ENCODE measurements at places on chromosomes 3 and 15.

DNA sequence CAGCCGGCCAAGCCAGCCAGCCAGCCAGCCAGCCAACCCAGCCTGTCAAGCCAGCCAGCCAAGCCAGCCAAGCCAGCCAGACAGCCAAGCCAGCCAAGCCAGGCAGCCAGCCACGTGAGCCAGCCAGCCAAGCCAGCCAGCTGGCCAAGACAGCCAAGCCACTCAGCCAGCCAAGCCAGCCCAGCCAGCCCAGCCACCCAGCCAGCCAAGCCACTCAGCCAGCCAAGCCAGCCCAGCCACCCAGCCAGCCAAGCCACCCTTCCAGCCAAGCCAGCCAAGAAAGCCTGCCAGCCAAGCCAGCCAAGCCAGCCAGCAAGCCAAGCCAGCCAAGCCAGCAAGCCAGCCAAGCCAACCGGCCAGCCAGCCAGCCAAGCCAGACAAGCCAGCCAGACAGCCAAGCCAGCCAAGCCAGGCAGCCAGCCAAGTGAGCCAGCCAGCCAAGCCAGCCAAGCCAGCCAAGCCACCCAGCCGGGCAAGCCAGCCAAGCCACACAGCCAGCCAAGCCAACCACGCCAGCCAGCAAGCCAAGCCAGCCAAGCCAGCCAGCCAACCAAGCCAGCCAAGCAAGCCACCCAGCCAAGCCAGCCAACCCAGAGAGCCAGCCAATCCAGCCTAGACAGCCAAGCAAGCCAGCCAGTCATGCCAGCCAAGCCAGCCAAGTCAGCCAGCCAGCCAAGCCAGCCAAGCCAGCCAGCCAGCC is 199.5 kb downstream of the GOLGA6L6 start:
- DNase-seq: no peak

DNA sequence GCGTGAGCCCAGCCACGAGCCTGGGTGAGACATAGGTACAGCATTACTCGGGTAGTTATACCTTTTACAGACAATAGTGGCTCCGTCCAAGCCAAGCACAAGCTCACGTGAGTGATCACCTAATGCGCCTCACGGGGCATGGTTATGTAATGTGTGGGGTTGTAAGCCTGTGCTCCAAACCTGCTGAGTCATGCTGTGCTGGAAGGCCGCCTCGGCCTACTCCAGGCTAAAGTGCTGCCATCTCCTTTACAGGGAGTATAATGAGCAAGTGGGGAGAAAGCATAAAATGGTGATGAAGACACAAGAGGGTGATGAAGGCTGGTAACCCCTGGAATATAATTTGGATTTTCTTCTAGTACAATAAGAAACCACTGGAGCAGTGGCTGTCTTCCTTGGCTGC is 175.8 kb upstream of the STT3B start:
- DNase-seq: no peak

DNA sequence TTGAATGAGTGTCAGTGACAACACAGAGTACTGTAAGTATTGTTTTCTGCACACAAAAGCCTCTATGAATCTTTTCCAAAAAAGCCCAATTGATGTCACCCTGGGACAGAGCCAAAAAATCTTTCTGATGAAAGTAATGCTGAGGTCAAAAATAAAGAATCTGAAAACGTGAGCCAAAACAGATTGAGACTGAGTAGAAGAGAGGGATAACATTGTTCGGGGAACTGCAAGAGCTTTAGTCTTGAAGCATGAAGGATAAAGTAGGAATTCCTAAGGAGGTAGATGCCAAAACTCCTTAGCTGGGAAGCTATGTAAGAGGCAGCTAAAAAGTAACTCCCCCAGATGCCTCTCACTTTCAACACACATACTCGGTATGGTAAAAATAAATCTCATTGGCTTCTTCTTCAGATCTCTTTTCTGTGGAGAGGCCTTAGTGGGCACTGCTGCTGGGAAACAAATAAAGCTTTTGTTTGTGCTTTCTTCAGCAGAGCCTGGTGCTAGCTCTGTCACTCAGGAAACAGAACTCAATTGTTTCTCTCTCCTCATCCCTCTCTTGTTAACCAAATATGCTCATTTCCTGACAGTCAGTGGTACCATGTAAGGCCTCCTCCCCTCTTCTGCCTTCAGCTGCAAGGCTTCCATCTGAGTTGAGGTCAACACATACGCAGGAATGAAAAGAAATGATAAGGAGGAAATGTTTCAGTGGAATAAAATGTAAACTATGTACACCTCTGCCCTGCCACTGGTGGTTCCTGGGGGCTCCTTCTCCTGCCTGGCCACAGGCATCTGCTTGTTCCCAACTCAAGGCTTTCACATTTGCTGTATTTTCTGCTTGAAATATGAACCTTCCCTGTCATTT is 58.1 kb downstream of the CD200 start:
- peak; percentile 41 for DNase-seq

- DNase-seq: no peak
Measured at GRCh38 chr3:169509780-169510692, 153.5 kb downstream of the MECOM start.

DNA sequence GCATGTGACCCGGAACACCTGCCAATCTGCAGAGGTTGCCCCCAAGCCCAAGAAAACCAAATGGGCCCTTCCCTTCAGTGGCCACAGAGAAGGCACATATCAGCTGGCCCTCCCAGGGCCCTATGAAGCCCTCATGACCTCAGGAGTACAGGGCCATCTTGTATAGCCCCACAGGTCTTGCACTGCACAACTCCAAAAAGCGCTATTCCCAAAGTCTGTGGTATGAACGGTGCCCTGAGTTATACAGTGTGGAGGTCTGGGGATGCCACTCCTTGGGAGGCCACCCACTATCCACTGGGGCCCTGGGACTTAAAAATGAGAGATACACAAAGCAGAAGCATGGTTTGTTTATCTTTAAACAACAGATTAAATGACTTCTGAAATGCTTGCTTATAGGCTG is 61.5 kb downstream of the CAPN7 start:
- DNase-seq: no peak

DNA sequence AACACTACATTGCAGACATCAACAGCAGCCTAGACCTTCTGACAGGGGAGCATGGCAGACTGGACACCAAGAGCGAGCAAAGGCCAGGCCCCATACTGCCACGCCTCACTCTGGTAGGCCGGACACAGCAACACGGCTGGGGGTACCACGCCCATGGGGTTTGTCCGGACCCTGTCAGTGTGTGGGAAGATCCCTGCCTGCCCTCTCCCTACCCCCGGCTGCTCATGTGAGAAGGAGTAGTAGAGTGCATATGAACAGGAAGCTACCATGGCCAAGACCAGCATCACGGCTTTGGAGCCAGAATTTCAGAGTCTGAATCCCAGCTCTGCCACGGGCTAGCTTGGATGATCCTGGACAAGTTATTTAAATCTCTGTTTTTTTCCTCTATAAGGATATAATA is 27.9 kb downstream of the ALDH1L1 start:
- no peak for DNase-seq

GRCh38 chr15:89043031-89044002 is 44.9 kb upstream of the ABHD2 start:
- no peak for DNase-seq

DNA sequence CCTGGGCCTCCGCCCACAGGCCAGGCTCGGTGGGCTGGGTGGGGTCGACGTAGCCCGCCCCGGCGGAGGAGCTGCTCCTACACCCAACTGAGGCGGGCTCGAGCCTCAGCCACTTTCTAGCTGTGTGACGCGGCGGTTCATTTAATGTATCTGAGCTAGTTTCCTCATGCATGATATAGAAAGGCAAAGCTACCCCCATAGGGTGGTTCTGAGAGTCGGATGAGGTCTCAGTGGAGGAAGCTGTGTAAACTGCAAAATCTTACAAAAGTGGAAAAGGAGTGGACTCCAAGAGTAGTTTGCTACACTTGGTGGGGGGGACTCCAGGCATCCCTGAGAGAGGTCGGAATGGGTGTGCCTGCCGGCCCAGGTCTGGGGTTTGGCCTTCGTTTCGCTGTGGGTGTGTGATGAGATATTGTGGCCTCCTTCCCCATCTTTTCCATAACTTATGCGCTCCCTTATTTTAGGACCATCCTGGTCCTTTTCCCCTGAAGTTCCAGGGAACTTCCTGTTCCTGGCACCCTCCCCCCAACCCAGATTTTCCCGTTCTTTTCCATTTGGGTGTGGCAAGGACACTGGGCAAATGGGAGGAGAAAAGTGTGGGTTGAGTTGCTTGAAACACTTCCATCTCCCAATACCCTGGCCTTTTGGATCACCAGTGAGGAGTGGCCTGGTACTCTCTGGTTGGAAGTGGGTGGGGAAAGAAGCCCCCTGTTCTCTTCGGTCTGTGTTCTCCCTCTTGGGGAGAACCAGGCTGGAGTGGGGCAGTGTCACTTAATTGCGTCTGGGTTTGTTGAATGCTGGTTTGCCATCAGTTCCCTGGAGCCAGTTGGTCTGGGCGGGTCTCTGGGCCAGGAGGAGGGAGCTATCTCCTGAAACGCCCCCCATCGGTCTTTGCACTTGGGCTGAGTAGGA is 1.1 kb downstream of the PDIA5 start:
- DNase-seq: no peak

DNA sequence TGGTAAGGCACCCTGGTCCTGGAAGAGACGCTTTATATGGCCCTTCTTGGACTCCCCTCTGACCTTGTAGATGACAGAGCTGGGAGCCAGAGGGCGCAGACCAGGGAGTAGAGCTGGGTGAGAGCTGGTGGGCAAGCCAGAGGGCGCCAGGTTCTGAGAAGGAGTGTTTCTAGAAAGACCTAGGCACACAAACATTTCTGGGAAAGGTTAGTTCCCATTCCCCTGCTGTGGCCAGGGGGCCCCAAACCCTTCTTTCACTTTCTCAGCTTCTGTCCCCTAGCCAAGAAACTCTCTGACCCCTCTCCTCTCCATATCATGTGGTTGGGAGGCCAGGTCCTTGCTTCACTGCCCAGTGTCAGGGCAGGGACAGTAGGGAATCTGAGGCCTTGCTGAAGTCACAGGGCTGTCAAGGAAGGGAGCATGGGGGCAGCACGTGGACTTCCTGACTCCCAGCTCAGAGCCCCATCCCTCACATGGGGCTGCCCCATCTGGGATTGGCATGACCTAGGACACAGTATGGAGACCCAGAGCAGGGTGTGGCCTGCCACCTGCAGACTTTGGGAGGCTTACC is 3.6 kb downstream of the HEMK1 start:
- DNase-seq: no peak

GRCh38 chr15:63523306-63523990 is 19.1 kb downstream of the USP3 start:
- no peak for DNase-seq

- no peak for DNase-seq
Measured at GRCh38 chr3:66479532-66479947, 21.3 kb downstream of the LRIG1 start.

GRCh38 chr3:94175677-94176076 is 112.8 kb downstream of the NSUN3 start:
- DNase-seq: no peak

GRCh38 chr15:61380270-61380669 is 151.2 kb upstream of the RORA start:
- DNase-seq: no peak

GRCh38 chr3:38382506-38383080 is 36.0 kb downstream of the XYLB start:
- no peak for DNase-seq

GRCh38 chr3:97930018-97930417 is 42.2 kb downstream of the RIOX2 start:
- DNase-seq: no peak

DNA sequence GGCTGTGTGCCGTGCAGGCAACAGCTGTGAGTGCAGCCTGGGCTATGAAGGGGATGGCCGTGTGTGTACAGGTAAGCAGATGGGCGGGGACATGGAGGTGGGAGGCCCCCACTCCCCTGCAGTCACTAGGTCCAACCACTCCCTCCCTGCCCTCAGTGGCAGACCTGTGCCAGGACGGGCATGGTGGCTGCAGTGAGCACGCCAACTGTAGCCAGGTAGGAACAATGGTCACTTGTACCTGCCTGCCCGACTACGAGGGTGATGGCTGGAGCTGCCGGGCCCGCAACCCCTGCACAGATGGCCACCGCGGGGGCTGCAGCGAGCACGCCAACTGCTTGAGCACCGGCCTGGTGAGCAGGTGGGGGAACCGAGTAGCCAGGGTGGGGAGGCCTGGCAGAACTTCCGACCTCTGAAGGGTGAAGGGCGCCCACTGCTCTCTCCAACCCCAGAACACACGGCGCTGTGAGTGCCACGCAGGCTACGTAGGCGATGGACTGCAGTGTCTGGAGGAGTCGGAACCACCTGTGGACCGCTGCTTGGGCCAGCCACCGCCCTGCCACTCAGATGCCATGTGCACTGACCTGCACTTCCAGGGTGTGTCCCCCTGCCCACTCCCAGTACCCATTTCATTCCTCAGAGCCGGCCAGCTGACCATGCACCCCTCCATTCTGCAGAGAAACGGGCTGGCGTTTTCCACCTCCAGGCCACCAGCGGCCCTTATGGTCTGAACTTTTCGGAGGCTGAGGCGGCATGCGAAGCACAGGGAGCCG is 11.6 kb downstream of the NT5DC2 start:
- DNase-seq: peak; percentile 73

GRCh38 chr3:133872161-133872560 is 23.5 kb downstream of the RAB6B start:
- no peak for DNase-seq

DNA sequence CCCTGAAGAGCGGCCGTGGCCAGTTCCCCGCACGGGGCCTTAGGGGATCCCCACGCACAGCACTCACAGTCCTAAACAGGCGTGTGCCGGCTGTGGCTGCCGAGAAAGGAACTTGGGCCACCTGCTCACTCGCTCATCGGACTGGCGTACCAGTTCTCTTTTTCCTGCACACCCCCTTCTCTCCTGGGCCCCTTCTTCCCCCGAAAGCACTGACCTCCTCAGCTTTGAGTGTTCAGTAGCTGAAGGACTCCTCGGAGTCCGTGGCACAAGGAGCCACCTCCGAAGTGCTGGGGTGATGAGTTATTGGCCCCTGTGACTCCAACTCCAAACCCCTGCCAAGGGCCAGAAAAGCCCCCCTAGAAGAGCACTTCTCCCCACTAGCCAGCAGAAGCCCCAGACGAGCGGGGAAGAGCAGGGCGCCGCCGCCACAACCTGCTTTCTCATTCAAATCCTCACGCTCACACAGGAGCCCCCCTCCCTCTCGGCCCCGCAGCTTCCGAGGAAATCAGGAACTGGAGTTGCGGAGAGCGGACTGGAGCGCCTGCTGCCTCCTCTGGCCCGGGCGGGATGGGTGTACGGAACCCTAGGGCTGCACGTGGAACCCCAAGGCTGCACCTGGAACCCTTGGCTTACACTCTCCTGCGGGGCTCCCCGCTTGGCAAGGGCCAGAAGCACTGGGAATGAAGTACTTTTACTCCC is at the start of gene PLCH1:
Gene PLCH1, minus strand, starts transcription at position 446 of the 699 bp plus-strand sequence. CDS start 40,847 bp downstream, outside the sequence.
- peak; percentile 40 for DNase-seq

GRCh38 chr15:68183616-68184315 is 21.4 kb downstream of the CALML4 start:
- DNase-seq: no peak

DNA sequence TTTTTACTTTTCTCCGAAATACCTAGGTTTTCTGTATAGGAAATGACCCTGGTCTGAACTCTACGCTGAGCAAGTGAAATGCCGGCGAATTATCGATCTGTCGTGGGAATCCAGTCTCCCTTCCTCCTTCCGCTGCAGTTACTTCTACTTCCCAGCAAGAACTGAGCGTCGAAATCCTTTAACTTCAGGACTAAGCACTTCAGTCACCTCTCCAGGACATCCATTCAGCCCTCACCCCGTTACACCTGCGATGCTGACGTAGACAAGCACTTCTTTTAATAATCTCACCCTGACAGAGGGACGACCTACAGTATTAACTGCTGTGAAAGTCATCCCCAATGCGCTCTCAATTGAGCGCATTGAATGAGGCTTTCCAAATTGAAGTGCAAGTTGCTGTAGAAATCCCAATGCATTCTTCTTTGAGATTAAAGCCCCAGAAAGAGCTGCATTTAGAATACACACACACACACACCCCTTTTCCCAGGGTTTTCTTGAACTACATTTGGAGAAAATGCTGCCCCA is 1.3 kb downstream of the TOP2B start:
- DNase-seq: no peak

GRCh38 chr15:101570241-101570640 is 80.7 kb upstream of the PCSK6 start:
- no peak for DNase-seq

Data from C1 segment of cervical spinal cord (tissue), 14 donors.